ENCODE measurements at places on chromosomes 2 and 18.

GRCh38 chr18:24595561-24596031 is 135.2 kb downstream of the HRH4 start:
- no peak for DNase-seq

DNA sequence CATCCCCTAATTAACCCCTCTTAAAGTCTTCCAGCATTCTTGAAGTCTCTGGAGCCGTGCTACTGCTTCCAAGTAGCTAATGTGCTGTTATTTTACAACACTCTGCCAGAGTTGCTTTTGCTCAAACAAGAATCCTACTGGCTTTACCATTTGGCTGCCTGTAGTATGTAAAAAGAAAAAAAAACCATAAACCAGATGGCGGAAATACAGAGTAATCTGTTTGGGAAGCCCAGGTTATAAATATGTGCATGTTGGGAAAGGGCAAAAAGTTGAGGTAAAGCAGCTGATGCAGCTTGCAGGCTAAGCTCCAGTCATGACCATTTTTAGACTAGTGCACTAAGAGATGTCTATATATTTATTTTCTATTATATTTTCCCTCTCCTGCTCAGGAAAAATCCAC is 313.2 kb upstream of the ETAA1 start:
- no peak for DNase-seq

GRCh38 chr2:181464966-181465365 is 7.8 kb downstream of the ITGA4 start:
- no peak for DNase-seq

DNA sequence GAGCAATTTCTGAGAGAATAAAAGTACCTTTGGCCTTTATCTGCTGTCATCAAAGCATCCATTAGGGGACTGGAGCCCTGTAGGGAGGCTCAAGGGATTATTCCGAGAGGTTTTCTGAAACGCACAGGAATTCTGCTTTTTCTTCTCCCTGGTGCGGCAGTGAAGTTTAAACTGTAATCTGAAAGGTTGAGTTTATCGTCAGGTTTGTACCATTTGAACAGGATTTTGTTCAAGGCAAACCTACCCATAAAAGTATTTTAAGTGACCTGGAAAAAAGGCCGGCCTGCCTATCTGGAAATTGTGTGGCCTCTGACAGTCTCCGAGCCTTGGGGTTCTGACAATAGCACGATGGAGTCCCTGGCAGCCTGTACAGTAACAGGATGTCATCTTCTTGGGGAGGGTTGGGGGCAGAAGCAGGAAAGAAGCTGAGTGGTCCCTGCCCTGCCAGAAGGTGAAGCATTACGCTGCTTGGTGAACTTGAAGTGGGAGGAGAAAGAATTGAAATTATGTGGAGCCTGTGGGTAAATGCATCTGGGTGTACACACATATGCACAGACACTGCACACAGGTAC is 272.0 kb downstream of the CYRIA start:
- DNase-seq: no peak

DNA sequence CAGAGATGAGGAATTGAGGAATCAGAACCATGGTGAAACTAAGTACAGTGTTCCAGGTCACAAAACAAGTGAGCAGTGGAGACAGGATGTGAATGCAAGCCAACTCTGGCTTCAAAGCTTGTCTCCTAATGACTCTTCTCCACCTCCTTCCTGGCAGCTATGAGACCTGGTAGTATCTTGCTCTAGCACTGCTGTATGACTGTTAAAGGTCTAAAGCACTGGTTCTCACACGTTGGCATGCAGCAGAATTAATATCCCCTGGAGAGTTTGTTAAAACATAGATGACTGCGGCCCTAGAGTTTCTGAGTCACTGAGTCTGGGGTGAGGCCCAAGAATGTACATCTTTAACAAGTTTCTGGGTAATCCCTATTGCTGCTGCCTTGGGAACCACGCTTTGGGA is 63.3 kb downstream of the SUCLG1 start:
- no peak for DNase-seq

GRCh38 chr2:62662554-62662953 is 43.0 kb upstream of the EHBP1 start:
- DNase-seq: no peak

- DNase-seq: no peak
Observed at GRCh38 chr2:143850084-143850483, 669.8 kb downstream of the ZEB2 start.

GRCh38 chr2:138122891-138123290 is 158.6 kb downstream of the HNMT start:
- DNase-seq: peak; percentile 15

GRCh38 chr2:212940816-212941215 is 210.6 kb downstream of the IKZF2 start:
- DNase-seq: no peak

DNA sequence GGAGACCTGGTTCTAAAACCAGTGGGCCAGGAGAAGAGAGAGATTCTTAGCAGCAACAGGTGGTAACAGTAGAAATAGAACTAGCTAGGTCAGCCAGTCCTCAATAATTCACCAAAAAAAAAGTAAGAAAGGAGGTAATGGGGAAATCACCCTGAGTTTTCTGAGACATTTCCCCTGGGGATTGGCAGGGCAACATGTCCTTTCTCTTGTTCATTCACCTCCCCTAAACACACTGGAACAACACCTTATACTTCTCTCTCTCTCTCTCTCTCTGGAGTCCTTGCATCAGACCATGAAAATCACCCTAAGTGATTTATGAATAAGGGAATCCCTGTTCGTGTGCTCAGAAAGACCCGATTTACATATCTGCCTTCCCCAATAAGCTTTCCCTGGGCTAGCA is 64.8 kb downstream of the COX7A2L start:
- DNase-seq: no peak

DNA sequence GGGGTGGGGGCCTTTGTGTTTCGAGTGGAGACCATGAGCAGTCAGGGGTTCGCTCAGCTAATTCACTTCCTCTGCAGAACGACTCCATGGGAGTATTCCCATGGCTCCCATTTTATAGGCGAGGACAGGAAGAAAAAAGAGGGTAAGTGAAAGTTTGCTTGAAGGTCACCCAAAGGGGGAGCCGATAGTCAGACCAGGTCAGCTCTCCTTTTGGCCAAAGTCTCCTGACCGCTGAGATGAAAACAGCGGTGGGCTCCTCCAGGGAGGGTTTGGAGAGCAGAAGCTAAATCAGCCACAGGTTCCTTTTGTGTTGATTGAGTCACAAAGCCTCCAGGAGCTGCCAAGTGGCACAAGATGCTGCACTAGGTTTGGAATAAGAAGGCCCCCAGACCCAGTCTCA is 34.1 kb upstream of the CTAGE1 start:
- DNase-seq: no peak

DNA sequence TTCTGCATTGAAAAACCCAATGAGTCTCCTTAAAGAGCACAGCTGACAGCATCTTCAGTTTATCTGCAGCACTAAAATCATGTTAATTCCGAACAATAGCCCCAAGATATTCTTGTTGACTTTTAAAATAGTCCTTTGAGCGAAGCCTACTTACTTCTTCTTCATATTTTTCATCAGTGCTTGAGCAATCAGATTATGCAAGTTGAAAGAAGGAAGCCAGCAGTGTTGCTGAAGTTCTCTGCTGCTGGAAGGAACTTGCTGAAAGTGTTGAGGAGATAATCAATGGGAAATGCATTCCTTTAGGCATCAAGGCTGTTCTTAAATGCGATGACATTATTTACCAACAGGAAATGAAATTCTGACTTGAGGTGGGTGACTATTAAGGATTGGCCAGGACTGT is 105.9 kb upstream of the SNTG2 start:
- DNase-seq: no peak

DNA sequence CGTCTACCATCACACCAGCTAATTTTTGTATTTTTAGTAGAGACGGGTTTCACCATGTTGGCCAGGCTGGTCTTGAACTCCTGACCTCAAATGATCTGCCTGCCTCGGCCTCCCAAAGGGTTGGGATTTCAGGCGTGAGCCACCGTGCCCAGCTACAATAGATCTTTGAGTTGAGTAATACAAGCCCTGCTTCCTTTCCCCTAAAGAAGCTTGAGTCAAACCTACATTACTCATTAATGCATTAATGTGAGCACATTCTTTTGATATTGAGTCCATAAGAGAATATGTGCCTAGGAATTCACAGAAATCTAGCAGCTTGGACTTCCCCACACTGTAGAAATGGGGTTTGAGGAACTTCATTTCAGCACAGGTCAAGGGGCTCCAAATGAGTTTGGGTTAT is 39.6 kb downstream of the PSMG2 start:
- DNase-seq: peak; percentile 70

DNA sequence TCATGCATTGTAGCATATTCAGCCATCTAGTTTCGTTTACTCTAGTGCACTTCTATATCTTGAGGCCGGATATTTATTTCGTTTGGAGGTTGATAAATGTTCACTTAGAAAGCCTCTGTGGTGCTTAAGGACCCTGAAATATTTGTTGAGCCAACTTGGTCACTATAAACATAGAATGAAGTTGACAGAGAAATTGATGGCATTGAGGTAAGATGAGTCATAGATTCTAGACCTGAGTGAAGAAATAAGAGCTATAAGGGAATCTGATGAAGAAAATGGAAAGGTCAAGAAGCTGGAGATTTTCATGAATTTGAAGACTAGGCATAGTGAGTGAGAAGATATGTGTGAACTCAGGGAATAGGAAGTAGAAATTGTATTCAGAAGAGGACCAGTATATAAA is 35.9 kb downstream of the EPC2 start:
- no peak for DNase-seq

DNA sequence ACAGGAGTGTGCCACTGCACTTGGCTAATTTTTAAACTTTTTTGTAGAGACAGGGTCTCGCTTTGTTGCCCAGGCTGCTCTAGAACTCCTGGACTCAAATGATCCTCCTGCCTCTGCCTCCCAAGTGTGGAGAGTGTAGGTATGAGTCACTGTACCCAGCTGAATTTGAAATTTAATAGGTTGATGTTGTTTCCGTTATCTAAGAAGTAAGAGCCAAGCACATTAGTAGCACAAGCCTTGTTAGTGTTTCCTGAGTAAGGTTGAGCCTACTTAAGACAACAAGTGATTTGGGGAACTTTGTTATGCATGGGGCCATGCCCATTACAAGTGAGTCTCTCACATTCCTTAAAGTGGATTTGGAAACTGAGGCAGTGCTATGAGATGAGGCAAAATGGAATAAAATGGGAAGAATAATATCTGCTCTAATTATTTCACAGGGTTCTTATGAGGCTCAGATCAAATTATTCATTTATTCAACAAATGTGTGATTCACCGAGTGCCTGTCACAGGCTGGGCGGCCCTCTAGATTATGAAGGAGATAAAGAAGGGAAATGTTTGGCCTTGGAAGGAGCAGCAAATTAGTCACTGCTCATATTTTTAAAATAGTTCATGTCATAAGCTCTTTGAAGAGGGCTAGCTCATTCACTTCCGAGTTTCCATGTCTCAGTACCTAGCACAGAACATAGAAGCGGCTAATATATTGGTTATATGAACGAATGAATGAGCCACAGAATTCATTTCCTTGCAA is 217.2 kb downstream of the LDLRAD4 start:
- peak; percentile 57 for DNase-seq

- no peak for DNase-seq
Observed at GRCh38 chr2:70094978-70095719, 7.9 kb downstream of the PCBP1 start.

DNA sequence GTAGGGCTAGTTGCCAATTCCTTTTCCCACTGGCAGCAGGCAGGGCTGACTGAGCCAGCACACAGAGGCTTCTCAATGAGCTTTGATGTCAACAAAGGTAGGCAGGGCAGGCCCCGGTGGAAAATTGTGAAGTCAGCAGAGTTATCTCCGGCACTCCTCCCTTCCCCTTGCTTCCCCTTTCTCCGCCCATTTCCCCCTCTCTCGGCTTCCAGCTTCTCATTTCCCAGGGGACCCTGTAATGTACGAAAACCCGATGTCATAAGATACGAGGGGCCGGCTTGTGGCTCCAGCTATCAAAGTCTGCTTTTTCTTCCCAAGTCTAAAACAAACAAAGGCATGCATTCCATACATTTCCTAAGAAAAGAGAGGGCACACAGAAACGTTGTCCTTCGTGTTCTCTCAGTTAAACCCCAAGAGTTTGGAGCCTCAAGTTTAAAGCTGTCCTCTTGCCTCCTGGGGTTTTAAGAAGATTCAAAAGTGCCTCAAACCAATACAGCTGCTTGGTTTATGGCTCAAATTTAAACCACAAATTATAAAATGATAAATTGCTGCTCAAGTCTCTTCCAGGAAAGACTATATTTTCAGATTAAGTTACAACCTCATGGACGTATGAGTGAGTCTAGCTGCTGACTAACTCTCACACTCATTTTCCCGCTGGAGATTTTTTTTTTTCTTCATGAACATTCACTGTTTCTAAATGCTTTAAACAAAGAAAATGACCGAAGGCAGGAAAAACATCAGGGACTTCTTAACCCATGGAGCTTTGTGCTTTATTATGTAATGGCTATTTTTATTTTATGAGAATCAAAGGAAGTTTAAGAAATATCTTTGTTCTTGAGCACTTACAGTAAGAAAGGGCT is 27.2 kb upstream of the EML4 start:
- DNase-seq: peak; percentile 32

GRCh38 chr2:177916342-177916741 is 156.2 kb downstream of the PDE11A start:
- DNase-seq: no peak

- DNase-seq: no peak
Observed at GRCh38 chr2:138689705-138690104, 90.5 kb downstream of the NXPH2 start.

GRCh38 chr2:109189751-109190150 is 60.7 kb downstream of the SH3RF3 start:
- no peak for DNase-seq

- peak; percentile 89 for DNase-seq
Observed at GRCh38 chr2:180012523-180012922, 5.4 kb upstream of the CWC22 start.

Data from RKO (cell line).